Hindlimb muscle (tissue), 1 donor: ENCODE measurements at places on chromosomes 5 and 9. TPM values are rescaled to one million over a fixed set of nuclear protein-coding genes. Genes with fewer than 3 reads are reported as not detected.

The PCDHA9 gene
- polyA plus RNA-seq = not detected

The TNC gene
- 23.0 TPM for polyA plus RNA-seq

The TAF11L10 gene
- polyA plus RNA-seq = not detected

The LCN2 gene
- 1.1 TPM for polyA plus RNA-seq

The TAF11L12 gene
- polyA plus RNA-seq = not detected

The PRDM9 gene
- polyA plus RNA-seq = not detected

The C5orf47 gene
- not detected for polyA plus RNA-seq

The SOHLH1 gene
- 0.13 TPM for polyA plus RNA-seq

The ALDH1A1 gene
- polyA plus RNA-seq = 30.8 TPM

The PTCH1 gene
- polyA plus RNA-seq = 7.3 TPM

The TMEM174 gene
- polyA plus RNA-seq = not detected

The GM2A gene
- polyA plus RNA-seq = 26.9 TPM

The ANKRD20A1 gene
- not detected for polyA plus RNA-seq

The C9 gene
- 0.34 TPM for polyA plus RNA-seq

The PCDHB12 gene
- polyA plus RNA-seq = 4.7 TPM

The ADAMTSL2 gene
- 4.0 TPM for polyA plus RNA-seq

The OR1J2 gene
- not detected for polyA plus RNA-seq

The ASTN2 gene
- 4.2 TPM for polyA plus RNA-seq

The FAM163B gene
- not detected for polyA plus RNA-seq

The GHR gene
- polyA plus RNA-seq = 24.1 TPM

The ADRA1B gene
- polyA plus RNA-seq = 0.92 TPM

The TICAM2 gene
- polyA plus RNA-seq = 5.0 TPM

The REEP2 gene
- polyA plus RNA-seq = 28.2 TPM

The ADGRD2 gene
- polyA plus RNA-seq = not detected

The MOB3B gene
- 1.5 TPM for polyA plus RNA-seq

The RLN2 gene
- polyA plus RNA-seq = 0.61 TPM

The PCDHB9 gene
- 3.2 TPM for polyA plus RNA-seq

The CNOT6 gene
- 23.8 TPM for polyA plus RNA-seq

The CCL19 gene
- not detected for polyA plus RNA-seq

The FSD1L gene
- polyA plus RNA-seq = 18.1 TPM

The NAIP gene
- polyA plus RNA-seq = 21.9 TPM

The SURF1 gene
- polyA plus RNA-seq = 35.5 TPM

The CAMK4 gene
- polyA plus RNA-seq = 6.1 TPM

The B4GALT1 gene
- polyA plus RNA-seq = 38.4 TPM

The PLPP6 gene
- polyA plus RNA-seq = 4.6 TPM

The BTNL9 gene
- 29.1 TPM for polyA plus RNA-seq

The PCDHB15 gene
- polyA plus RNA-seq = 9.4 TPM

The TCERG1 gene
- 69.2 TPM for polyA plus RNA-seq

The MRPS2 gene
- polyA plus RNA-seq = 38.3 TPM

The MGAT4B gene
- 69.3 TPM for polyA plus RNA-seq

The SPINK13 gene
- polyA plus RNA-seq = 0.45 TPM

The SLC23A1 gene
- 0.48 TPM for polyA plus RNA-seq

The HAVCR2 gene
- polyA plus RNA-seq = 4.1 TPM

The OGN gene
- polyA plus RNA-seq = 301 TPM
